ENCODE measurements at places on chromosomes 11 and 22.

DNA sequence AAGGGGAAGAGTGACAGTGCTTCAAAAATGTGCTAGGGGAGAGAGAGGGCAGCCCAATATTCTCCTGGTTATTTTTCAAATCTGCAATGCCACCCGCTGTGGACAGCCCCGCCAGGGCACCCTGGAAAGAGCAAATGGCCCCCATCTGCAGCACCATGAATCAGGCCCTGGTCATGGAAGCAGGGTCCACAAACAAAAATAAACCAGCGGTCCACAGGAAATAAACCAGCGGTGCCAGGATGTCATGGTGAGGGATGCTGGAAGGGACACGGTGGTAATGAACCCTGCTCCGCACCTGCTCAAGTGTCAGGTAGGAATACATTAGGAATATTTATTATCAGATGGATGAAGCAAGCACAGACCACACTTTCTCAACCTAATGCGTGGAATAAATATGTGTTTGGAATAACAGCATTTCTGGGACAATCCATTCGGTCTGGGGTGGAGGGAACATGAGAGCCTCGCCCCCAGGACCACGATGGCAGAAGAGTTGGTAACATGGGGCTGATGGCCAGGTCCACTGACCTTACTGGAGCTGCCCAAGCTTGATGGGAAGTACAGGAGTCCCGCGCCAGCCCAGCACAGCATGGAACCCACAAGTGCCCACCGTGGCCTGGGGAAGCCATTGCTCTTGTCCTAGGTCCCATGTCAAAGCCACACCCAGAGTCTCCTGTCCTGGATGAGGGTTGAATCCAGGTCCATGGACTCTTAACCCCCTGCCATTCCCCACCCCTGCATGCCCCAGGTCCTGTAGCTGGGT, 181.7 kb downstream of the BRD1 start:
- H3K4me1 ChIP-seq = no peaks in the 10 kb centered on the region
- no peak for DNase-seq
- no peaks in the 10 kb centered on the region for H3K36me3 ChIP-seq
- H3K4me3 ChIP-seq = no peak overlapping the region
- H3K27me3 ChIP-seq = no peaks in the 10 kb centered on the region

DNA sequence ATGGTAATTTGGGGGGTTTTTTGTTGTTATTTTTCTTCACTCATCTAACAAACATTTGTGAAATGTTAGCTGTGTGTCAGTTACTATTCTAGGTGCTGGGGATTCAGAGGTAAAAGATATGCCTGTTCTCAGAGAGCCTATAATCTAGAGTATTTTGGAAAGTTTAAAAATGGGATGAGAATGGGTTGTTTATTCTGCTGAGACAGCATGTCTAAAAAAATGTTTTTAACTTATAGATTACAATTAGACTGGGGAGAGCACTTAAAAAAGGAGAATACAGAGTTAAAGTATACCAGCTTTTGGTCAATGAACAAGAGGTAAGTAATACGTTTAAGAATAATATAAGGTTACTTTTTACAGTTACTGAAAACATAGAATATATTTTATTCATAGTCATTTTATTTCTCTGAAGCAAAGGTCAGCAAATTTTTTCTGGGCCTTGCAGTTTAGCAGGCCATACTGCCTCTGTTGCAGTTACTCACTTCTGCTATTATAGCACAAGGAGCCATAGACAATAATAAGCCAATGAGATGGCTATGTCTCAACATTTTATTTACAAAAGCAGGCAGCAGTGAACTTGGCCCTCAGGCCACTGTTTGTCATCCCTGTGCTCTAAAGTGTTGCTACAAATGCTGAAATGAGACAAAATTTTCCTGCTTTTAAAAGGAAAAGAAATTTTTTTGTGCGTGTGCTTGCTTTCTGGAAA, 60.0 kb downstream of the DKK3 start:
- H3K27ac ChIP-seq = no peak overlapping the region
- H3K4me1 ChIP-seq = no peaks in the 10 kb centered on the region
- H3K4me3 ChIP-seq = no peak overlapping the region
- peaks cover 7% of the 10 kb centered on the region for H3K36me3 ChIP-seq
- DNase-seq = no peak

GRCh38 chr22:50425179-50425916, 49.5 kb downstream of the SBF1 start:
- no peaks in the 10 kb centered on the region for H3K4me1 ChIP-seq
- DNase-seq = no peak
- H3K36me3 ChIP-seq = peaks cover 38% of the 10 kb centered on the region
- H3K27ac ChIP-seq = no peak overlapping the region

DNA sequence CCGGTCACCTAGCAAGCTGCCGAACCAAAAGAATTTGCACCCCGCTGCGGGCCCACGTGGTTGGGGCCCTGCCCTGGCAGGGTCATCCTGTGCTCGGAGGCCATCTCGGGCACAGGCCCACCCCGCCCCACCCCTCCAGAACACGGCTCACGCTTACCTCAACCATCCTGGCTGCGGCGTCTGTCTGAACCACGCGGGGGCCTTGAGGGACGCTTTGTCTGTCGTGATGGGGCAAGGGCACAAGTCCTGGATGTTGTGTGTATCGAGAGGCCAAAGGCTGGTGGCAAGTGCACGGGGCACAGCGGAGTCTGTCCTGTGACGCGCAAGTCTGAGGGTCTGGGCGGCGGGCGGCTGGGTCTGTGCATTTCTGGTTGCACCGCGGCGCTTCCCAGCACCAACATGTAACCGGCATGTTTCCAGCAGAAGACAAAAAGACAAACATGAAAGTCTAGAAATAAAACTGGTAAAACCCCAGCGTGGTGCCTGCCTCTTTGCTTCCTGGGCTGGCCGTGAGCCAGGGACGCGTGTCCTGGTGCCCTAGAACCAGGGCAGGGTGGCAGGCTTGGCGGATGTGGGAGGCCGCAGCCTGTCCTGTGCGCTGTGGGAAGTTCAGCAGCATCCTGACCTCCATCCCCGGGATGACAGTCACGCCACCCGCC, 13.2 kb downstream of the CCND1 start:
- H3K4me1 ChIP-seq = peaks cover 14% of the 10 kb centered on the region
- peaks cover 21% of the 10 kb centered on the region for H3K36me3 ChIP-seq
- no peaks in the 10 kb centered on the region for H3K27me3 ChIP-seq
- H3K4me3 ChIP-seq = no peak overlapping the region

DNA sequence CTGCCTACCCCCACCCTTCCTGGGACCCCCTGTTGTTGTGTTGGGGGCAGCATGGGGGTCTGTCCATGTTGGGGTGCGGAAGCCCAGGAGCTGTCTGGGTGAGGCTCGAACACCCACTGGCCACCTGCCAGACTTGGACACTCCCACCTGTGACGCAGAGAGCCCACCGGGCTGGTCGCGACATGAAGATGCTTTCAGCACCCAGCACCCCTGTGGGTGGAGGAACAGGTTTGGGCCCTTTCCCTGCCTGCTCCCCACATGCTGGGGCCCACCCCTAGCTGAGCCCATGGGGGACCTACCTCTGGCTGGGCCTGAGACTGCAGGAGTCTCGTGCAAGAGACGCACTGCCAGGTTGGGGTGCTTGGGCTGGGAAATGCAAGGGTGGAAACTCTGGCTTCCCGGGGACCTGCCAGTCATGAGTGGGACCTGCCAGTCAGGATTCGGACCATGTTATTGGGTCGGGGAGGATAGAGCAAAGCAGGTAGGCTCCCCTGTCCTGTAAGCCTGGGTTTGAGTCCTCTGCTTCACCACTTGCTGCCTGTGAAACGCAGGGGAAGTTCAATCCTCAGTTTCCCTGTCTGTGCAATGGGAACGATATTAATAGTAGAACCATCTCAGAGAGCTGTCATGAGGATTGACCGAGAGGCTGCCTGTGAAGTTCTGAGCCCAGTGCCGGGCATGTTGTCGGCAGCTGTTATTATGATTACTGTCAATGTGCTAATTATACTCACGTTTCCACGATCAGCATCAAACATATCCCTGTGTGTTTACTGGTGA, 24.1 kb downstream of the KIAA1671 start:
- no peak overlapping the region for H3K4me3 ChIP-seq
- H3K36me3 ChIP-seq = no peaks in the 10 kb centered on the region
- peaks cover 8% of the 10 kb centered on the region for H3K4me1 ChIP-seq
- H3K27me3 ChIP-seq = no peaks in the 10 kb centered on the region
- no peak for DNase-seq

DNA sequence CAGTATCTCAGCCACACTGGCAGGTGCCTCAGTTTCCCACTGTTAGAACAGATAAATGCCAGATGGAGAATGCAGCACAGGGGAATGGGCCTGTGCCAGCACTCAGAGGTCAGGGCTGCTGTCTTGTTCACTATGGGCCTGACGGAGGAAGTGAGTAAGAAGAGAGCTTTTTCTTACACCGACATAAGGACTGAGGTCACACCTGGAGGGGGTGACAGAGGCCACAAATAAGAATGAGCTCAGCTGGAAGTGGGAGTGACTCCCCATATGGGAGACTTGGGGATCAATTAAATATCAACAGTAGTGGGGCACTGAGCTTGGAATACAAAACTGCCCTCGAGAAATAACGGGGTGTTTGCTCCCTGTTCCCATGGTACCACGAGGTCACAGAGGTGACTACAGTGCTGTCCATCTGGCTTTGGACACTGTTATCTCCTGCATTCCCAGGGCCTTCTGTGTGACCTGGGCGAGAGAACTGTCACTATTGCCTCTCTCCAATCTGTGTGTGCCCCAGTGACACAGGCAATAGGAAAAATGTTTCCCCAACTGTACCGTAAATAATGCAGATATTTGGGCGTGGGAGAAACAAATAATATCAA, 94.1 kb upstream of the NNMT start:
- no peaks in the 10 kb centered on the region for H3K27me3 ChIP-seq
- H3K36me3 ChIP-seq = no peaks in the 10 kb centered on the region
- H3K4me1 ChIP-seq = peaks cover 1% of the 10 kb centered on the region
- no peak for DNase-seq

- H3K27ac ChIP-seq = no peak overlapping the region
- no peak for DNase-seq
- no peak overlapping the region for H3K4me3 ChIP-seq
- peaks cover 26% of the 10 kb centered on the region for H3K4me1 ChIP-seq
- no peaks in the 10 kb centered on the region for H3K27me3 ChIP-seq
These were observed 11.5 kb downstream of the C11orf91 start for GRCh38 chr11:33689085-33689484.

- H3K4me3 ChIP-seq = no peak overlapping the region
- peak overlapping the region; percentile 79 for H3K27ac ChIP-seq
- H3K27me3 ChIP-seq = no peaks in the 10 kb centered on the region
- peaks cover 15% of the 10 kb centered on the region for H3K4me1 ChIP-seq
- H3K36me3 ChIP-seq = no peaks in the 10 kb centered on the region
These were observed 84.0 kb upstream of the CTSC start for GRCh38 chr11:88421530-88421929.

- peaks cover 6% of the 10 kb centered on the region for H3K36me3 ChIP-seq
- peak overlapping the region; percentile 66 for H3K4me3 ChIP-seq
- DNase-seq = peak; percentile 74
These were observed 10.0 kb upstream of the MFRP start for GRCh38 chr11:119356349-119357031.
